Natural killer cell (primary cell): ENCODE measurements at places on chromosomes 3 and 15.

DNA sequence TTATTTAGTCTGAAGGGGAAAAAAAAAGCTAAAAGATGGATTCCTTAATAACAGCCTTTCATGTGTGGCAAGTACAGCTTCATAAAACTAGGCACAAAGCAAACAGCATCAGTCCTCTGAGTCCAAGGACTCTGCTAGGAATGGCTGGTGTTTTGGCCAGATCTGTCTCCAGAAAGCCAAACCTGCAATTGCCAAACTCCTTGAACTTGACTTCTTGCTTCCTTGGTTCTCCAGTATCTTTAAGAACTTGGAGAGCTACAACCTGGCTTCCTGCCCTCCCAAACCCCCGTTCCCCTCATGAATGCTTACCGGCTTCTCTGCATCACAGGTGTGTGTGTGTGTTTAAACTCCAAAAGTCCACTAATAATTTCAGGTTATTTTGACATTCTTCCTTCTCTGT, 1.6 kb upstream of the PLOD2 start:
- DNase-seq = no peak

- DNase-seq = no peak
Measured at GRCh38 chr15:32983679-32984078, 210.8 kb downstream of the FMN1 start.

DNA sequence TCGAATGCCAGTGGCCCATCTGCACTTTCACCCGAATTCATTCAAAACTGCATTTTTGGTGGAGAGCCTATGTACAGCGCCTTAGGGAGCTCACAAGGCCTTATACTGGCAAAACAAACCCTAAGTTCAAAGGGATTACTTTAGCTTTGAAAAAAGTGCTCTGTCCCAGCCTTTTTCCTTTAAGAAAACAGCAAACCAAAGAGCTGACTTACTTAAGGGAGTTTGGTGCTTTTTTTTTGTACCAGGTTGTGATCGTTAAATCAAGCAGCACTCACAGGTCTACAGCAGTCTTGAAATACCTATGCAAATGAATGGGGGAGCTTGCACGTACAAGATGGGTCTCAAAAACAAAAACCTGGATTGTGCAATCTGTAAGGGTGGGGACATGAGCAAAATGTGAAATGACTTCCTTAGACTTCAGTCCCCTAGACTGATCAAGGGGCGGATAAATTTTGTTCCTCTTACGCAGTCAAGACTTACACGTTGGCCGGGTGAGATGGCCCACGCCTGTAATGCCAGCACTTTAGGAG, 11.6 kb upstream of the PIK3CB start:
- DNase-seq = no peak

DNA sequence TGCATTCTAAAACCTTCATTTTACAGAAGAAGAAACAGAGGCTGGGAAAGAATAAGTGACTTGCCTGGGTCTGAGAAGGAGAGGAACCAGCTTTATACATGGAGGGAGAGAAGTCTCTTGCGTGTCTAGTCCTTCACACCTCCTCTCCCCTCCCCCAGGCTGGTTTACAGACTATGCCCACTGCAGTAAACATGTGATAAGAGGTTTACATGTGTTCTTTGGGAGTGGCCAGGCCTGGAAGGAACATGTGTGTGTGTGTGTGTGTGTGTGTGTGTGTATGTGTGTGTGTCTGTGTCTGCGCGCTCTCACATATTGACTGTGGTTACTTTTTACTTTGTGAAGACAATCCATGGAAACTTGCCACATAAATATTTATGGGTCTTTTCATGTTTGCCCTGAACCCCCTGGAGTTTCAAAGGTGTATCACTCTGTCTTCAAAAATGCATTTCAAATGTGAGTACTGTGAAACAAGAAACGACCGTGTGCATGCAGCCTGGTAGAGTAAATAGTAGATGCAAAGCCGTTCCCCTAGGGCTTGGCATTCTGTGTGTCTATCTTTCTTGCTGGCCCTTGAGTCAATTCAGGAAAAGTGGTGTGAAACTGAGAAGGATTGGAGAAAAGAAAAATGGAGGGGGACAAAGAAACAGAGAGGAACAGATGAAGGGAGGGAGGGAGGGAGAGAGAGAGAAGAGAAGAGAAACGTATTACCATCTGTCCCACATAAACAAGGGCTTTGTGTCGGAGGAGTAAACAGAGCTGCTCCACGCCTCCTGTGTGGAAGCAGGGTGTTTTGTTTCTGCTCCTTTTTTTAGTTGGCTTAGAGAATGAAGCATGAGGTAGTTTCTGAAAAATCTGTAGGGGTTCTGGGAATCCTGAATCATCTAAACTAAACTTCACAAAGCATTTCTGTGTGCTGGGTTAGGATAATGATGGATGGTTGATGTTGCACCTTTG, 51.7 kb downstream of the CLDN11 start:
- no peak for DNase-seq

- DNase-seq = no peak
Measured at GRCh38 chr15:25766417-25766816, 96.7 kb downstream of the ATP10A start.
